Renal cortex interstitium (tissue), 15 donors: ENCODE measurements at places on chromosomes 16 and 17. TPM values are rescaled to one million over a fixed set of nuclear protein-coding genes. Genes with fewer than 3 reads are reported as not detected.

- no peak for DNase-seq
These were observed 647.0 kb downstream of the MAF start for GRCh38 chr16:78953526-78953925.

The SRL gene
- polyA plus RNA-seq: 0.98 TPM

DNA sequence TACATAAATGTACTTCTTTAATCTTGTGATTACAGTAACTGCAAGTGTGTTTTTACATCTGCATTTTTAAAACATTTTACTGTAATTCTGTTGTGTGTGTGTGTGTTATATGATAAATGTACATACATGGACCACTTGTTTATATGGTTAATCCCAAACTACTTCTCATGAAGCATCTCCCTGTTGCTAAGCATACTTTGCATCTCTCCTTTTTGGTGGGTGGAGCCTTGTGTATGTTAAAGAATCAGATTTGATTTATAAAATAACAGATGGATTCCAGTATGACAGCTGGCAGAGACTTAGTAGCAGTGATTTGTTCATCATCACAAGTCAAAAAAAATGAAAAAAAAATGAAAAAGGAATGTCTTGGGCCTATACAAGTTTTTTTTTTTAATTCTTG lies 56.0 kb upstream of the RHBDL3 start:
- DNase-seq: no peak

DNA sequence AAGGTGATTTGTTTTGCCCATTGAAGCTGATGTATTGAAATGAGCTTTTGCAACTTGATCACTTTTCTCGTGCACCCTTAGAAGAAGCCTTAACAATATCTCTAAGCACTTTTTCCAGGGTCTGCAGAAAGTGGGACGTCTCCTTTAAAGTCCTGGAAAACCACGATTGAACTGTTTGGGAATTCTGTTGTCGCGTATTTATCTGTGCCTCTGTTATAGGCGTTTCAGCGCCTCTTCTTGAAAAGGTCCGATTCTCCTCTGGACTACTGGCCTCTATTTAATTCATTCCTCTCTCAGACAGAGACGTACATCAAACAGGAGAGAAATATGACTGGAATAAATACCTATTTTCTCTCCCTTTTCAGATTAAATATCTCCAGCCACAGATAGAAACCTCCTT lies 262.4 kb upstream of the PSMD7 start:
- no peak for DNase-seq

DNA sequence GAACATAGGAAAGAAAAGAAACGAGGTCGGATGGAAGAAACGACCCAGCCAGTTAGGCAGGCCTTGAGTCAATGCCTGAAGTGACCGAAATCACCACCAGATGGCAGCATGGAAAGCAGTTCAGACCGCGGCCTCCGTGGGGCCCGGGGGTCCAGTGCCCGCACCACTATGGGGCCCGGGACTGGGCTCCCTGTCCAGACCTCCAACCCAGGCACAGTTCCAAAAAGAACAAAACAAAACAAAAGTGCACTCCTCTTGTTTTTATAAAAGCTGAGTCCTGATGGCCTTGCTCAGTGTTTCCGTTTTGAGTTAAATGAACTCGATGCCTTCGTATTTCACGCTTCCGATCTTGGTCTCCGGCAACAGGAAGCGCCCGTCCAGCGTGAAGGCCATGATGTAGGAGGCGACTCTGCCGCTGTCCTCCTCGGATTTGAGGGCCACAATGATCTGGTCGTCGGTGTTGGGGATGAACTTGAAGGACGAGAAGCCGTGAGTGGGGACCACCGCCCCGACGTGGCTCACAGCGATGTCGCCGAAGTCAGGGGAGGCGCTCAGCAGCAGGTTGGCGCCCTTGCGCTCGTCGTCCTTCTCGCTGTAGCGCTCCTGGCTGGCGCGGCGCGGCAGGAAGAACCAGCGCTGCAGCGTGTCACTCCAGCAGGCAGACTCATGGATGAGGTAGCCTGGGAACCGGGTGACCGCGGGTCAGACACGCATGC lies 13.7 kb upstream of the LGALS3BP start:
- no peak for DNase-seq

- DNase-seq: no peak
These were observed 70.7 kb downstream of the TEX14 start for GRCh38 chr17:58621174-58621573.

GRCh38 chr17:17466511-17466910 lies 10.3 kb upstream of the MED9 start:
- no peak for DNase-seq

GRCh38 chr17:81160747-81161453 lies 4.4 kb upstream of the PVALEF start:
- DNase-seq: no peak

DNA sequence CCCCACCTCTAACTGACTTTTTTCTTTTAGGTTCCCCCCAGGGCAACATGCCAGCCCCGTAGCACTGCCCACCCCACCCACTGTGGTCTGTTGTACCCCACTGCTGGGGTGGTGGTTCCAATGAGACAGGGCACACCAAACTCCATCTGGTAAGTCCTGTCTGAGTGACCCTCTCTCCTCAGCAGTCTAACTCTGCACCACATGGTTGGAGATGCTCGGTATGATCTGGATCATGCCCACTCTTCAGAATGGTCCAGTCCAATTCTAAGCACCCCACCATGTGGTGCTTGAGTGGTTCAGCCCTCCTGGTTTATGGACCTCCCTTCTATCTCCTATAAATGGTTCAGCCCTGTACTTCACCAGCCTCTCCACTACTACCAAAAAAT lies 5.9 kb downstream of the KDM6B start:
- DNase-seq: no peak

DNA sequence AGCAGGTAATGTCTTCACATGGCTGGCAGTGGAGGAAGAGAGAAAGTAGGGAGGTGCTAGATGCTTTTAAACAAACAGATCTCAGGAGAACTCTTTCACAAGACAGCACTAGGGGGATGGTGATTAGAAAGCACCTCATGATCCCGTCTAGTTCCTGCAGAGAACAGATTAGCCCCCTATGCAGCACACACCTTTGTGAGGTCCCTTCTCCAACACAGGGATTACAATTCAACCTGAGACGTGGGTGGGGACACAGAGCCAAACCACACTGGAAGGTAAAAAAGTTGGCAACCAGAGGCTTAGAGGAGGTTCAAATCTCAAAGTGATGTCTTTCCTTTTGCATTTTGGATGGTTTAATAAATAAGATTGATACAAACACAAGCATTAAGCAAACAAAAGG lies 394.7 kb downstream of the WWOX start:
- no peak for DNase-seq

The CES1 gene
- 5.4 TPM for polyA plus RNA-seq

The HES7 gene
- polyA plus RNA-seq: 0.17 TPM

- no peak for DNase-seq
These were observed 91.3 kb upstream of the SEC14L1 start for GRCh38 chr17:77049440-77049839.

- DNase-seq: no peak
These were observed 23.9 kb upstream of the HEATR6 start for GRCh38 chr17:60102632-60103096.

The RPGRIP1L gene
- polyA plus RNA-seq: 19.5 TPM

DNA sequence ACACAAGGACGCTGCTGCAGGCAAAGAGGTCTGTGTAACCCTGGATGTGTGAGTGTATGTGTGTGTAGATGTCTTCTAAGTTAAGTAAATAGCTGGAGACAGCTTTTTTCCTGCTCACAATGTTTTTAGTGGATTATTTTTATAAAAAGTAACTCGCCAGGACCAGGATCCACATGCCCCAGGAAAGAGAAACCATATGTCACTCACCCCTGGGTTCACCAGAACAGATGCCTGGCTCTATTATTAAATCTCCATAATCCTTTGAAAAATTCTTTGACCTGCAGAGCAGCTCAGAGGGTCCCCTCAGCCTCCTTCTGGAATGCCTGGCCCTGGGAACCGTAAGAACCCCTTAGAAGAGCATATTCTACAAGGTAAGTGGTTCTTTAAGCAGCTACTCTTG lies 18.0 kb downstream of the ABCC12 start:
- DNase-seq: no peak

- no peak for DNase-seq
These were observed 5.0 kb downstream of the CA4 start for GRCh38 chr17:60154616-60155426.

The OSGIN1 gene
- polyA plus RNA-seq: 0.66 TPM

GRCh38 chr16:67026570-67026969 lies 2.4 kb upstream of the CBFB start:
- no peak for DNase-seq

GRCh38 chr16:53827741-53828140 lies 123.8 kb downstream of the FTO start:
- no peak for DNase-seq

DNA sequence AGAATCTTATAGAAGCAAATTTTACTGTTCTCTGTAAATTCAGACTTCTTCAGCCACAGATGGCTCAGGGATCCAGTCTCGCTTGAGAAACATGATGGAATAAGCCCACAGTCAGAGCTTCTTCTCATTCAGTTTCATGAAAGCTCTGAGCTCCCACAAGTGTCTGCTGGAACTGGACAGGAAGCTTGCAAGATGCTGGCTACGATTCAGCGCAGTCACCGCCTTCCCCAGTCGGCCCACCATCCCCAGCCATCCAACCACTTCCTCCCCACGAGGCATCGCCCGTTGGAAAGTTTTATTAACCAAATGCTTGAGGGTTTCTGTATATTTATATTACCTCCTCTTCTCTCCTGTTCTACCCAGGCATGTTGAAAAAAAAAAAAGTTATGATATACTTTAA lies 171.7 kb downstream of the ZFHX3 start:
- no peak for DNase-seq

DNA sequence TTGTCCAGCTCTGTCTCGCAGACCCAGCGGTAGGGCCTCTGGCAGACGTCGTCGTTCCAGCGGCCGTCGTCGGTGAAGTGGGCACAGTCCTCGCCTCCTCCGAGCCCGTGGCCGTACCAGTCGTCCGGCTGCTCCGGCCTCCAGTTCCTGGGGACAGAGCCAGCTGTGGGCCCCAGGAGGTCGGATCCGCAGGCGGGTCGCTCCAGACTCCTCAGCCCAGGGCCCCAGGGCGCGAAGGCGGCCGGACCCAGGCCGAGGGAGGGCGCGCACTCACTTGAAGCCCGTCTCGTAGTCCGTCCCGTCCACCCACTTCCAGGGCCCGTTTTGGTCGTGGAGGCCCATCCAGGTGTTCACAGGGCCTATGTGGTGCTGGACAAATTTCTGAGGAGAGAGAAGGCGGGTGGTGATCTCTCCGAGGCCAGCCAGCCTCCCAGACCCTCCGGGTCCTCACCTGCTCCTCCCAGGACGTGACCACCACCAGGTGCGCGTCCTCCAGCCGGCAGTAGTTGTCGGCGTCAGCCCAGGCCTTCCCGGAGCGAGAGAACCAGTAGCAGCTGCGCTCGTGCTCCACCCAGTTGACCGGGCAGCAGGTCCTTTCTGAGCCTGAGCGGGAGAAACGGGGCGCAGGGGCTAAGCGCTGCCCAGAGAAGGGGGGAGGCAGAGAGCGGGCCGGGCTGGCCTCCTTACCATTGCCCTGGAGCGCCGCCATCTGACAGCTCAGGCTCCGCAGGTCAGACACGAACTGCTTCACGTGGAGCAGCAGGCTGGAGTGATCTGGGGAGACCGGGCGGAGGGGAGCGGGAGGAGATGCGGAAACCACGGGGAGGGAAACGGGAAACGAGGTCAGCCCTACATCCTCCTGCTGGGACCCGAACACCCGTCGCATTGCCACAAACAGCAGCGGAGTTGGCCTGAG lies 5.2 kb downstream of the ASGR1 start:
- peak; percentile 61 for DNase-seq

GRCh38 chr16:626787-627453 lies 3.9 kb upstream of the WFIKKN1 start:
- DNase-seq: no peak

The KRTAP4-9 gene
- polyA plus RNA-seq: not detected

- no peak for DNase-seq
These were observed 21.6 kb downstream of the CD300LF start for GRCh38 chr17:74691151-74691550.

- no peak for DNase-seq
These were observed 27.6 kb downstream of the FCSK start for GRCh38 chr16:70481929-70482536.

DNA sequence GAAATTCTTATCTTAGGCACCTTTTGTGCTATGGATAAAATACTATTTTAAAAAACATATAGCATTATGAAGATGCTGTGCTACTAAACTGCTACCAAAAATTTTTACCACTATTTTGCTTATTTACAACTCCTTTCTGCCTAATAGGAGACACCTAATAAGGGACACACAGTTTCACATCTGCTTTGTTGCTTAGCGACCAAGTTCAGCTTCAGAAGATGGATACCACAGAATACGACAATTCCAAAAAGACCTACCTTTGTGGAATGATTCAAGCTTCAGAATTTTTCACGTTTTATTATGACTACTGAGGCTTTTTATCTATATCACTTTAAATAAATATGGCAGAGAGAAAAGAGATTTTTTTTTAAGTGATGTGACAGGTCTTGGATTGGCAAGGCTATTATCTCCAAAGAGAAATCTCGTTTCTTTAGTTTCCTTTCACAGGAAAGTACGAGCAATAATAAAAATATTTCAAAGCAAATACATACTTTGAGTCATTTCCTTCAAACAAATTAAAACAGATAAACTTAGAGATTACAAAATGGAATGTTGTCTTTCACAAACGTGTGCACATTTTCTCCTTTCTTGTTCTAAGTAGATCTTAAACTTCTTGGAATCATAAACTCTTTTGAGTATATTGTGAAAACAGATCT lies 35.4 kb downstream of the SPAG9 start:
- no peak for DNase-seq

DNA sequence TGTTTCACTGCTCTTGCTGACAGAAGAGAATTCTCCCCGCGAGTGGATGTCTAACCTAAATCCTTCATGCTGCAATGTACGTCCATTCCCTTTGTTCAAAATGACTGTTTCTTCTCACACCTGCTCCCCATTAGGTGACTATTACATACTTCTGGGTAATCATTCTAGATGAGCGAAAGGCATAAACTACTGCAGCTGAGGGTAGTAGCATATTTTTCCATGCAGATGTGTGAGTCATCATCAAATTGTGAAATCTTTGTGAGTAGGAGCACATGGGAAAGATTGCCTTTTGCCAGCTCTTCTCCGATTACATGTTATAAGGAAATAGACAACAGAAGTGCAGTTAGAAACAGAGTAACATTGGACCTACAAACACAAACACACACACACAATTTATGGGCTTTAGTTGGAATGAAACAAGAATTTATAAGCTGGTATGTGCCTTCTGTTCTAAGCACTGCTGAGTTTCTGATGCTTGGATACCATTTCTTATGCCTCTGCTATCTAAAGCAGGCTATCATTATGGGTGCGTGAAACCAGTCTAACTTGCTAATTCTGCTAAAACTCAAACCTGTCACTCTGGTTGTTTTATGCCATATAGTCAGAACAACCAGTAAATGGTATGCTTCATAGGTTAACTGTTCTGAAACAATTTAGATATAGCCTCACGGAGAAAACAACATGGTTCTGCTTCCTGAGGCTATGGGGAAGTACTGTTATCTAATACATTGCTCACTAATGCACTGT lies 346.9 kb upstream of the PSMD7 start:
- no peak for DNase-seq

- DNase-seq: no peak
These were observed 40.9 kb downstream of the TK2 start for GRCh38 chr16:66508914-66509496.

- DNase-seq: no peak
These were observed 29.3 kb downstream of the TK2 start for GRCh38 chr16:66520406-66521170.

GRCh38 chr17:82296511-82297279 lies 20.7 kb downstream of the CD7 start:
- DNase-seq: no peak
